ENCODE measurements at places on chromosomes 2 and 18. TPM values are rescaled to one million over a fixed set of nuclear protein-coding genes. Genes with fewer than 3 reads are reported as not detected.

The ASTL gene
- total RNA-seq = not detected

The FAM124B gene
- 0.17 TPM for total RNA-seq

The EML6 gene
- total RNA-seq = 4.0 TPM

The BCL2 gene
- 9.1 TPM for total RNA-seq

GRCh38 chr2:44137872-44138551 is 30.7 kb upstream of the PPM1B start:
- no peak overlapping the region for H3K4me3 ChIP-seq
- H3K4me1 ChIP-seq = no peaks in the 10 kb centered on the region
- H3K27me3 ChIP-seq = no peaks in the 10 kb centered on the region
- no peak overlapping the region for H3K27ac ChIP-seq
